ENCODE measurements at places on chromosomes 3 and 15.

DNA sequence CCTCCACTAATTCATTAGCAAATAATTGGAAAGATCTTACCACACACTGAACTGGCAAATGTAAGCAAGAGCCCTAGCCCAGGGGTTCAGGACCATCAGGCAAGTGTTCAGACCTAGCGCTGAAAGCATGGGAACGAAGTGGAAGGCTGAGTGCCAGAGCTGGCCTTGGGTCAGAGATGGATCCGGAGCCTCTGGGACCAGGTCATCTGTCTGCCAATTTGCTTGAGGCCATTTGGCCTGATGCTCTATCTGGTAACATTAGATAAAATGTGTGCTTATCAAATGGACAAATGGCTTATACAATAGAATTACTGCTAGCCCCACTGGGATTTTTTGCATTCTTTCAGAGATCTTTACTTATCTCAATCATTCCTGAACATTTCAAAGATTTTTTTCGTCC lies 1.4 kb upstream of the TMC3 start:
- H3K4me1 ChIP-seq = no peaks in the 10 kb centered on the region
- H3K27me3 ChIP-seq = 0 out of 2 replicates have a peak, but pooled peaks cover 7% of the 10 kb centered on the region
- no peak overlapping the region for H3K27ac ChIP-seq
- no peak overlapping the region for H3K4me3 ChIP-seq

DNA sequence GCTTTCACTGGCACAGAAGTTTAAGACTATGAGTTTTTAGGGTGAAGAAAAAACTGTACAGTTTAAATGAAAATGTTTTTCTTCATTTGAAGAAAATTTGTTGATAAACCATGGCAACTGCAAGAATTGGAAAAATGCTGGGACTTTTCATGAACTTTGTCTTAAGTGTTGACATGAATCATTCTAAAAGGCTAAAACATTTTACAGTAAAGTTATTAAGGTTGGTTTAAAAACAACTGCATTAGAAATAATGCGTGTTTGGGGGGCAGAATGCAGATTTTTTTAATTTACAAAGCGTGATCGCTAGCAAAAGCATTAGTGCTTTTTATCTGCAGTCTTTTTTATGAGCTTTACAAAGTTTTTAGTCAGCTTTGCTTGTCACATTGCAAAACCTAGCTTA lies 601.9 kb upstream of the TGFBR2 start:
- no peak overlapping the region for H3K4me3 ChIP-seq
- H3K4me1 ChIP-seq = no peaks in the 10 kb centered on the region
- DNase-seq = no peak
- no peak overlapping the region for H3K27ac ChIP-seq
- H3K36me3 ChIP-seq = no peaks in the 10 kb centered on the region
- H3K27me3 ChIP-seq = no peaks in the 10 kb centered on the region

GRCh38 chr3:23960649-23961048 lies 15.6 kb downstream of the NR1D2 start:
- peaks cover 28% of the 10 kb centered on the region for H3K4me1 ChIP-seq
- H3K27me3 ChIP-seq = no peaks in the 10 kb centered on the region
- H3K4me3 ChIP-seq = no peak overlapping the region
- peak overlapping the region; percentile 6 for H3K27ac ChIP-seq
- H3K36me3 ChIP-seq = peaks cover 64% of the 10 kb centered on the region
- DNase-seq = no peak

- peaks cover 34% of the 10 kb centered on the region for H3K4me1 ChIP-seq
- no peaks in the 10 kb centered on the region for H3K36me3 ChIP-seq
- DNase-seq = no peak
- H3K4me3 ChIP-seq = no peak overlapping the region
Observed at GRCh38 chr15:74400313-74400860, 32.9 kb upstream of the CYP11A1 start.

DNA sequence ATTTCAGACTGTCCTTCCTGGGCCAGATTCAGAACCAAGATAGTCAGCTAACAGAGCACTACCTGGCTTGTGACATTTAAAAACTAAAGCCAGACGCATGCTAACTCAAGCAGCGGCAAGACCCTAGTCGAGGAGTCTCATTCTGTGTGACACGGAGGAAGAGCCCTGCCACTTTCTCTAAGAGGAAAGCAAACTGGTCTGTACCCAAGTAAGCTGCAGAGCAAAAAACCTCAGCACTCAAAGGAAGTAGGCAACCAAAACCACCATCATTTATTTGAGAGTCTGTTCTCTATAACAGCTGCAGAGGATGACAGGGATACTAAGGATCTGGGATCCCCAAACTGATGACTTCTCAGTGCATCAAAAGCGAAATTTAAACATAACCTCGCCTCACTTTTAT lies 152.1 kb downstream of the OSBPL10 start:
- H3K27me3 ChIP-seq = no peaks in the 10 kb centered on the region
- H3K36me3 ChIP-seq = no peaks in the 10 kb centered on the region
- no peaks in the 10 kb centered on the region for H3K4me1 ChIP-seq
- no peak for DNase-seq

DNA sequence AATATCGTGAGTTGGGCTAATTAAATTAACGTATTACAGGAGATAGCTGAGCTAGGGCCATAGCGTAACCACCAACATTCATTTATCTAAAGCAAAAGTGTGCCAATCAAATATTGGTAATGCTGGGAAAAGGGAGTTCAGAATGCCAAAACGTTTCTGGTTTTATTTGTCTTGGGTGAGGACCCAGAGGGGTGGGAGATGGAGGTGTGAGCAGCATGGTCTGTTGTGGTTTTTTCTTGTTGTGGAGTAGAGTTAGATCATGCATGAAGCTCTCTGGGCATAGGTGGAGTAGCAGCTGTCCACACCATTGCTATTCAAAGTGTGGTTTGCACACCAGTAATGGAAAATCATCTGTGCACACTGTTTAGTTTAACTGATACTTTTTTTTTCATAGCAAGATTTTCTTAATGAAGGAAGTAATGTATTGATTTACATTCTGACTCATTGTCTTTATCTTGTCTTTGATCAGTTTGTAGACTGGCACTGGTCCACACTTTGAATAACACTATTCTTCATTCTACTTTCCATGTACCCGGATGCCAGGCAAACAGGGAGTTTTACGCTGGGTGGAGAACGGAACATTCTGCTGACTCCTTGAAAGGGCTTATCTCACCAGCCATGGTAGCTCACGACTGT lies 50.8 kb upstream of the CRTC3 start:
- no peak overlapping the region for H3K4me3 ChIP-seq
- H3K27ac ChIP-seq = no peak overlapping the region
- H3K36me3 ChIP-seq = peaks cover 42% of the 10 kb centered on the region
- DNase-seq = no peak
- H3K4me1 ChIP-seq = no peaks in the 10 kb centered on the region

DNA sequence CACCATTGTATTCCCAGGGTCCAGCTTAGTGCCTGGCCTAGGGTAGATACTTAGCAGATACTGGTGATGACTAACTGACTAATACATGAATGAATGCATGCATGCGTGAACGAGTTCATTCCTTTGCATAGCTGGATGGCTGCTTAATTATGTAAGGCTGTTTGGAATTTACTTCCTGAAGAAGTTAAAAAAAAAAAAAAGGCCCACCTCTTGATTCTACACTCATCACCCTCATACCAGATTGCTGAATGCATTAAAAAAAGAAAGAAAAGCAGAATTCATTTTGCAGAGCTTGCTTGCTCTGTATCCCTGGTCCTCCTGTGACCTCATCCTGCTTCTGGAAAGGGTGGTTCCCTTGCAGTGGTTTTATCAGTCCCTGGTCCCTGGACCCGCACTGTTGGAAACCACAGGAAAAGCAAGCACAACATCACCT lies 277.6 kb upstream of the CFAP20DC start:
- H3K27me3 ChIP-seq = no peaks in the 10 kb centered on the region
- no peak overlapping the region for H3K4me3 ChIP-seq
- no peak overlapping the region for H3K27ac ChIP-seq
- no peaks in the 10 kb centered on the region for H3K4me1 ChIP-seq

- peak; percentile 7 for DNase-seq
- H3K36me3 ChIP-seq = no peaks in the 10 kb centered on the region
- no peaks in the 10 kb centered on the region for H3K4me1 ChIP-seq
- no peak overlapping the region for H3K27ac ChIP-seq
- no peak overlapping the region for H3K4me3 ChIP-seq
Observed at GRCh38 chr3:126131881-126132750, 48.2 kb upstream of the SLC41A3 start.

DNA sequence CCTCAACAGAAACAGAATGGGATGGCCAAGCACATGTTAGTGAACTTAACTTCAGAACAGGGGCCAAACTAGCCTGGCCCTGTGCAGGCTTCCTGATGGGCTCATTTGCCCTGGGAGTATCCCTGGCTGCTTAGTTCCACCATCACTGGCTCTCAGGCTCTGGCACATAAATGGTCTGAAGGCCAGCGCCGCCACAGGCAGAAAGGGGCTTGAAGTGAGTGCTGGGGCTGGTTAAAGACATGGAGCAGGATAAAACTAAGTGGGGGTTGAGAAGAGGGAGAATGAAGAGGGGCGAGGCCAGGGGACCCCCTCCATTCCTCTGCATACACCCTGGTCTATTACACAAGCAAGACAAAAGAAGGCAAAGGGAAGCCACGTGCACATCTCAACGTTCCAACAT lies 12.2 kb downstream of the SLCO2A1 start:
- no peaks in the 10 kb centered on the region for H3K36me3 ChIP-seq
- H3K27me3 ChIP-seq = no peaks in the 10 kb centered on the region
- H3K4me3 ChIP-seq = no peak overlapping the region
- H3K27ac ChIP-seq = no peak overlapping the region
- DNase-seq = no peak

GRCh38 chr3:142077859-142078500 lies 71.4 kb downstream of the TFDP2 start:
- no peak overlapping the region for H3K4me3 ChIP-seq
- no peaks in the 10 kb centered on the region for H3K4me1 ChIP-seq
- DNase-seq = no peak
- no peaks in the 10 kb centered on the region for H3K27me3 ChIP-seq

- H3K4me1 ChIP-seq = peaks cover 12% of the 10 kb centered on the region
- H3K36me3 ChIP-seq = peaks cover 65% of the 10 kb centered on the region
- peak overlapping the region; percentile 98 for H3K27ac ChIP-seq
- H3K27me3 ChIP-seq = no peaks in the 10 kb centered on the region
- no peak for DNase-seq
Observed at GRCh38 chr3:186784820-186785494, 1.6 kb downstream of the EIF4A2 start.

- H3K4me1 ChIP-seq = no peaks in the 10 kb centered on the region
- no peak overlapping the region for H3K4me3 ChIP-seq
- H3K27me3 ChIP-seq = no peaks in the 10 kb centered on the region
- DNase-seq = no peak
- no peak overlapping the region for H3K27ac ChIP-seq
Observed at GRCh38 chr15:51054535-51054934, 40.2 kb downstream of the TNFAIP8L3 start.

- no peaks in the 10 kb centered on the region for H3K27me3 ChIP-seq
- no peaks in the 10 kb centered on the region for H3K4me1 ChIP-seq
- no peak for DNase-seq
- no peak overlapping the region for H3K4me3 ChIP-seq
- H3K36me3 ChIP-seq = no peaks in the 10 kb centered on the region
- H3K27ac ChIP-seq = no peak overlapping the region
Observed at GRCh38 chr3:77373619-77374018, 333.7 kb downstream of the ROBO2 start.

GRCh38 chr15:77384086-77384485 lies 35.8 kb downstream of the PEAK1 start:
- no peaks in the 10 kb centered on the region for H3K4me1 ChIP-seq
- no peaks in the 10 kb centered on the region for H3K36me3 ChIP-seq
- no peaks in the 10 kb centered on the region for H3K27me3 ChIP-seq
- H3K4me3 ChIP-seq = no peak overlapping the region

DNA sequence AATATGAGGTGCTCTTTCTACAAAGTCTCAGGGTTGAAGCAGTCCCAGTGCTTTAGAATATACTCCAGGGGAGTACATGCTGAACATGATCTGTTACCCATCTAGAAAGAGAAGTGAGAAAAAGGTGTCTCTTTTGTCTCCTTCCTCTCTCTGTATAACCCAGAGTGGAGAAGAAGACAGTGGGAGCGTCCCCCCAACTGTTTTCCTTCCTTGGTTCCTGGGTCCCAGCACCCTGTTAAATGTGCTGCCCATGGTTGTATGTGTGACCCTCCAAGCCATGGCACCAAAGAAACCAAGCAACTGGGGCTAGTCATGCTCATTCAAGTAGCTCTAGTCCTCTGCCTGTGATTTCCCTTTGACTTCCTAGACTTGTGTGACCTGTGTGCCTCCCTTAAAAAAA lies 683.7 kb downstream of the TBL1XR1 start:
- H3K27me3 ChIP-seq = no peaks in the 10 kb centered on the region
- H3K27ac ChIP-seq = no peak overlapping the region
- no peak overlapping the region for H3K4me3 ChIP-seq
- peak; percentile 15 for DNase-seq
- no peaks in the 10 kb centered on the region for H3K4me1 ChIP-seq

DNA sequence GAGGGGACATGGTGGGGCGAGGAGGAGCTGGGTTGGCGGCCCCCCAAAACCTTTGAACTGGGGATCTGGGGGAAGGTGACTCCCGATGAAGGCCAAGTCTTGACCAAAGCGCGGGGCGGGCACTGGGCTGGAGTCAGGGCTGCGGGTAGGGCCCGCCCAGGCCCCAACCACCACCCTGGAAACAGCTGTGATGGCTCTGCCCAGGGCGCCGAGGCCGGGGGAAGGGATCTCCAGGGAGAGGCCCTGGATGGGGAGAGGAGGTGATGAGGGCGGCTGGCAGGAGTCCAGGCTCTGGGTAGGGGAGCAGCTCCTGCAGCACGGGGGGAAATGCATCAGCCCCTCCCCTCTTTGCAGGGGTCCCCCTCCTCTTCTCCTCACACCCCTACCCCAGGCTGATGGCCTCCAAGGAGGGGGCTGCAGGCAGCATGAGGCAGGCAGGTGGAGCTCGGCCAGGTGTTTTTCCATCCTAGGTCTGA lies 5.9 kb upstream of the C15orf39 start:
- no peak overlapping the region for H3K27ac ChIP-seq
- H3K36me3 ChIP-seq = no peaks in the 10 kb centered on the region
- peaks cover 19% of the 10 kb centered on the region for H3K4me1 ChIP-seq

All from SJCRH30 (cell line).